Smooth muscle cell of the umbilical artery (primary cell): ENCODE measurements at places on chromosomes 16 and 17. TPM values are rescaled to one million over a fixed set of nuclear protein-coding genes. Genes with fewer than 3 reads are reported as not detected.

Gene CCDC144A
- total RNA-seq = 8.1 and 9.2 TPM in 2 replicates

Gene CORO6
- total RNA-seq = 3.3 and 5.0 TPM in 2 replicates

Gene NFATC2IP
- total RNA-seq = 8.3 and 20.3 TPM in 2 replicates

Gene CLEC19A
- not detected in 2 replicates for total RNA-seq

Gene MYL11
- not detected in 2 replicates for total RNA-seq

Gene CDH11
- 803 and 1,335 TPM in 2 replicates for total RNA-seq

Gene RNF222
- total RNA-seq = not detected in 2 replicates

Gene OR1F1
- total RNA-seq = not detected in 2 replicates
